ENCODE measurements at places on chromosomes 5 and 9.

GRCh38 chr5:50564558-50564957 lies 101.9 kb upstream of the PARP8 start:
- DNase-seq: no peak

DNA sequence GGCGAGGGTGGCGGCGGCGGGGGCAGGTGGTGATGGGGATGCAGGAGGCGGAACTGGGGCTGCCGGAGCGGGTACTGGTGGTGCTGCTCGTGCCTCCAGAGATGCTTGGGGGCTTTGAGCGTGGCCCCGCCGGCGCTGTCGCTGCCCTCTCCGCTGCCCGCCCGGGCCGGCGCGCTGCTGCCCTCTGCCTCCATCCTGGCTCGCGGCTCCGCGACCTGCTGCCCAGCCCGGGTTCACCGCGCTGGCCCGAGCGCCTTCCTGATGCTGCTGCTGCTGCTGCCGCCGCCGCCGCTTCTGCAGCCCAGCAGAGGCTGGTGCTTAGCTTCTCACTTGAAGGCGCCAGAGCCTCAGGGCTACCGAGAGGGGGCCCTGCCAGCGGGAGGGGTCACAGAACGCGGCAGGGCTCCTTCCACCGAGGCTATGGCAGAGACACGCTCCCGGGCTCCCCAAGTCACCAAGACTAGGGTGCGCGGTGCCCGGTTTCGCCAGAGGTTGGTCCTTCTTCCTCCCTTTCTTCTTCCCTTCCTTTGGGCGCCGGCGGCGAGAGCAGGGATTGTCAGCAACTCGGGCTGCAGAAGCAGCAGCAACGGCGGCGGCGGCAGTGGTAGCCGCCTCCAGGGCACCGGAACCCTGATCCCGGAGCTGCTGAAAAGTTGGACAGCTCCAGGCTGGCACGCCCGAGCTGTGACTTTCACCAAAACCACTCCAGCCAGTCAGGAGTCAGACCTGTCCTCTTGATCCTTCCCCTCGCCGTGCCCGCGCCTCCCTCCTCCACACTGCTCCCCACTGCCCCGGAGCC lies at the start of gene PDE4D:
Gene PDE4D, minus strand, starts transcription at position 298 of the 799 bp plus-strand sequence.
- DNase-seq: peak; percentile 35

DNA sequence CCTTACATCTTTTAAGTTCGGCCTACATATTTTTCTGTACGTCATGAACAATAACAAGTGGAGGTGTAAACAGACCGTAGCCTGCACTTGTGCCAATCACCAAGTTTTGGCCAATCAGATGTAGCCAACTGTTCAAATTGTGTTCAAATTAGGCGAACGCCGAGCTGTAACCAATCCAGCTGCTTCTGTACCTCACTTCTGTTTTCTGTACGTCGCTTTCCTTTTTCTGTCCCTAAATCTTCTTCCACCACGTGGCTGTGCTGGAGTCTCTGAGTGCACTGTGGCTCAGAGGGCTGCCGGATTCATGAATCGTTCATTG lies 26.4 kb downstream of the TRIM14 start:
- no peak for DNase-seq

- peak; percentile 44 for DNase-seq
These were observed 166.4 kb downstream of the TLE1 start for GRCh38 chr9:81522716-81523551.

GRCh38 chr5:54521856-54522479 lies 4.4 kb downstream of the SNX18 start:
- DNase-seq: no peak

GRCh38 chr5:146704949-146705665 lies 173.4 kb downstream of the PPP2R2B start:
- DNase-seq: no peak

All from H54 (cell line).